Esophagus squamous epithelium (tissue), 5 donors: ENCODE measurements at places on chromosomes 1 and 21.

- no peak for DNase-seq
Measured at GRCh38 chr1:77424236-77424635, 142.4 kb downstream of the AK5 start.

- DNase-seq: no peak
Measured at GRCh38 chr1:183142171-183142570, 43.9 kb upstream of the LAMC2 start.

DNA sequence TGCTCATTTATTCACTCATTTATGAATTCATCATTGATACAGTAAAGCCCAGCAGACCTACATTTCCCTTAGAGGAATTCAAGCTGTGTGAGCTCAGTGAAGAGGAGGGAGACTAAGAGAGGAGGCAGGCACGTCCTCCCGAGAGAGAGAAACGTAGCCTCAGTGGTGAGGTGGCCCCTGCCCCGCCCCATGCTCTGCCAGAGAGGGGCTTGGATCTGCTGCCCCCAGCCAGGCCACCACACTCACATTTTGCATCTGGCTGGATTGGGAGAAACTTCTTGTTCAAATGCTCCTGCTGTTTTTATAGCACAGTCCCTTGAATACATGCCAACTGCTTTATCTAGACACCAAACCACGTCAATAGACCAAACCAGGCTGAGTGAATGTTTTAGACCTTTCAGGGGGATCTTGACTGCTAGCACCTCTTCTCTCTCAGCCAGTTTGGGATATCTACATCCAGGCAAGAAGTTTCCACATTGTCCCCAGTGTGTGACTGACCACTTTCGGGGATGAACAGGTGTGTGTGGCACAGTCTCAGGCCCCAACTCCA is 67.7 kb upstream of the AJAP1 start:
- DNase-seq: no peak

- no peak for DNase-seq
Measured at GRCh38 chr1:228284148-228284495, 76.3 kb downstream of the OBSCN start.

- no peak for DNase-seq
Measured at GRCh38 chr1:101479945-101480344, 243.1 kb downstream of the S1PR1 start.
